Fibroblast of the aortic adventitia (primary cell): ENCODE measurements at places on chromosomes 1 and 21. TPM values are rescaled to one million over a fixed set of nuclear protein-coding genes. Genes with fewer than 3 reads are reported as not detected.
A peak's percentile ranks its signal among the peaks of the same experiment; 100 is the strongest.

DNA sequence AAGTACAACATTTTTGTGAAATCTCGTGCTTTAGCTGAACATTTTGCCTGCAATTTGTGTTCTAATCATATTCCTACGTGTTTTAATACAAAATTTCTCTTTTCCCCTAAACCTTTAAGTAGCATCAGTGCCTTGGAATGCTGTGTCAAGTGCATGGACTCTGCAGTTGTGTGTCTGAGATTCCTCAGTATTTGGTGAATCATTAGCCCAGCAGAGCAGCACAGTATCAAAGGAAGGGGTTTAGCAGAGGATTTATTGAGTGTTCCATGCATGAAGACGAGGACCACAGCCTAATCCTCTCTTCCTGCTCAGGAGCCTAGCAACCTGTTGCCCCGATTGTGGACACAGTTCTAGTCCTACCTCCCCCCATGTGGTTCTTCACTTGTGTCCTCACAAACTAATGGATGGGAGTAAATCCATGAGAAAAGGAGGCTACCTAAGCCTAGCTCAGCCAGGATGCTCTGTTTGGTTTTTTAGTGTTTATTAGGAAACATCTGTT lies 29.3 kb upstream of the PCP4 start:
- no peak for DNase-seq

DNA sequence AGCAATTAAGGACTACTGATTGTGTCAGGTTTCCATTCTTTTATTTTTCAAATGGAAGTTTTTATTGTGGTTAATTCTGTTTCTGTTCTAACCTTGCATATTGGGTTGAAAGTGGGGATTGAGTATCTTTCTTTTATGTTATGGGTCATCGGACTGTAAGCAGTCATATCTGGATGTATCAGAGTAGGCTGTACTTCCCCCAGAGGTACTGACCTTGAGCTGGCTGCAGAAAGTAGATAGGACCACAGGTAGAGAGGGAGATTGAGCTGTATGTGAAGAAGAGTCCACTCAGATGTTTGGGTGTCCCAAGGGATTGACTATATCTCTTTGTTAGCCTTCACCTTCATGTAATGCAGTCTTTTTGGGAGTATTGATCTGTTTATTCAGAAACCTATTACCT lies 20.5 kb upstream of the ALG14 start:
- no peak for DNase-seq

DNA sequence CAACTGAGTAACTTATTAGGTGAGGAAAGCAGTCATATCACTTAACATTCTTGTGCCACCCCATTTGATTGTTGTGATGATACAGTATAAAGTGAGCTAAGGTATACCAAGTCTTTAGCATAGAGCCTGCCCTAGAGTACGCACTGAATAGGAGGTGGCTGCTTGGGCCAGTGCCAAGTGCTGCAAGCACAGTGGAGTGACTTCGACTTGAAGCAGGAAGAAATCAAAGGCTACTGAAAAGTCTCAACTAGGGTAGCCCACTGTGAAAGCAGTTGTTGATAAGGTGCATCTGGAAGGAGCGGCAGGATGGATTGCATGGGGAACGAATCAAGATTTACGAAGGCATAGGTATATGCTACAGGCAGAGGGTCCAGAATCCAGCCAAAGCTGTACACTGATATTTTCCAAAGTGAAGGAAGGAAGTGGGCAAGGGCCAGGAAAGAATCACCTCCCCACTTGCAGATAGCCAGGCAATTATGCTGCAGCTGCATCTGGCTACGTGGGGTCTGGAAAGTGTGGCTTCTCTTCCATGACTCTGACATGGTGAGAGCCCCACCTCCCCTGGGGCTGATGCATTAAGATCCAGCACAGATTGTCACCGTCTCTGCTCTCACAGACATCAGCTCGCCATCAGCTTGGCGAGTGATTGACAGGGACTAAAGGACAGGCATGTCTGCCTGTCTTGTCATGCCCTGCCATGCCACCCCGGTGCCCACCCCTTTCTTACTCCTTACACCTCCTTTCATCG lies 287.0 kb upstream of the PLXNA2 start:
- DNase-seq, result no peak

GRCh38 chr1:67009792-67010191 lies 44.2 kb downstream of the SLC35D1 start:
- no peak for DNase-seq

DNA sequence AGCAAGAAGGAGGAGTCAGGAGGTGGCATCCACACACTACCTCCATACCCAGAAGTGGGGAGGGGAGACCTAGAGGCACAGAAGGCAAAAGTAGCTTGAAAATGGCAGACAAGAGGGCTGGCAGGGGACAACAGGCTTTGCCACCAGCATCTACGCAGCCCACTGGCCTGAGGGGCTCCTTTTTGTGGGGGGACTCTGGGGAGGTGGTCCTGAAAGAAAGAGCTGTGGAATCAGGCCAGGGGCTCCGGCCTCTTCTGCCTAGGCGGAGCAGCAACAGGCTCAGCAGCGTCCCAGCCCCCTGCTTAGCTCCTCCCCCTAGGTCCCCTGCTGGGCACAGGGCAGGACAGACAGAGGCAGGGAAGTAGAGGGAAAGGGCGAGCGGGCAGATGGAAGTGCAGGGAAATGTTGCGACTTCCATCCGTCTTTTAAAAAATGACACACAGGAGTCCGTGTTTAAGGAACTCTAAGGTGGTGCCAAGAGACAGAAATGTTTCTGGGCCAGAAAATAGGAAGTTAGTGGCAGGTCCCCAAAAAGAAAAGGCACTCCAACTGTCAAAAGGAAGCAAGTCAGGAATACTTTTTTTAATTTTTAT lies 10.0 kb upstream of the LEFTY2 start:
- no peak for DNase-seq

- DNase-seq, result no peak
Observed at GRCh38 chr1:203364094-203364801, 13.3 kb upstream of the FMOD start.

DNA sequence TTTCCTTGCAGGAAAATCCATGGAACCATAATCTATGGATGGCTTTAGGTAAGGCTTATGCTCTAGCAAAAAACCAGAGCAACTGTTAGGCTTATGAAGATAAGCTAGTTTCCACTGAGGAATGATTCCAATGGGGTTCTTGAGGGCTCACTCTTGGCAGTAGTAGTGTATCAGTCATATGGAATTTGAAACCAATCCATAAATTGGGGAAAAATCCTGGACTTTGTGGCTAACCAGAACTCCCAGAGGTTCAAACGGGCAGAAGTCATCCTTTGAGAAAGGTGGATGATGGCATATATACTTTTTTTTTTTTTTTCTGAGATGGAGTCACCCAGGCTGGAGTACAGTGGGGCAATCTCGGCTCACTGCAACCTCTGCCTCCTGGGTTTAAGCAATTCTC lies 54.2 kb upstream of the ATF3 start:
- DNase-seq, result peak; percentile 31

GRCh38 chr1:50272912-50273311 lies 150.3 kb downstream of the DMRTA2 start:
- no peak for DNase-seq

DNA sequence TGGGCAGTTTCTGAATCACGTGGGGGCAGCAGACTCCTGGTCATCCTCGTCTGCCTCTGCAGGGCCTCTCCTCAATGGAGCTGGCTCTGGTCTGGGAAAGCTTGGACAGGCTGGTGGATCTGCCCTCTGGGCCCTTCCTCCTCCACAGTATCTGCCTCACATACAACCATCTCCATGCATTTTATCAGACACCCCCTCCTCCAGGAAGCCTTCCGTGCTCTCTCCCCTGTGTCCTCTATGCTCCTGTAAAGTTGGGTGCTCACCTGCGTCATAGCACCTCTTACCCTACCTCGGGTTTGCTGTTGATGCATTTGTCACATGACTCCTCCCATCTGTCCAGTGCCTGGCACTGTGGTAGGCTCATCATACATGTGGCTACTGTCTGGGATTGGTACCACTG lies 95.7 kb upstream of the TMEM51 start:
- DNase-seq, result no peak

GRCh38 chr1:165629848-165630628 lies 996 bp upstream of the MGST3 start:
- DNase-seq, result no peak

- no peak for DNase-seq
Observed at GRCh38 chr1:226126824-226127569, 59.5 kb downstream of the ACBD3 start.

- DNase-seq, result no peak
Observed at GRCh38 chr1:113732802-113733201, 26.5 kb downstream of the PHTF1 start.

DNA sequence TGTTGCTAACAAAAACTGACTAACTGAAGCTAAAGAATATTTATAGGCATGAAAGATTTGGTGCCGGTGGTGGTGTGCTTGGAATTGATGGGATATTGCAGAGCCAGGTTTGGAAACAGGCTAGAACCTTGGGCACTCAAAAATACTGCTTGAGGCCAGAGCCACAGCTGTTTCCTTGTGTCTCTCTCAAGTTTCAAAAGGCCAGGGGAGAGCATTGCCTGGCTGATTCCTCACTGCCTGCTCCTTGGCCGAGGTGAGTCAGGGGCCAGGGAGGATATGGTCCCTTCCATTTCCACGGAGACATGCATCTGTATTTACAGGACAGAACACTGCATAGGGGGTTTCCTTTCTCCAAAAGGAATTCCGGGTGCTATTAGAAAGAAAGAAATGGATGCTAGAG lies 36.1 kb upstream of the IVNS1ABP start:
- DNase-seq, result no peak

DNA sequence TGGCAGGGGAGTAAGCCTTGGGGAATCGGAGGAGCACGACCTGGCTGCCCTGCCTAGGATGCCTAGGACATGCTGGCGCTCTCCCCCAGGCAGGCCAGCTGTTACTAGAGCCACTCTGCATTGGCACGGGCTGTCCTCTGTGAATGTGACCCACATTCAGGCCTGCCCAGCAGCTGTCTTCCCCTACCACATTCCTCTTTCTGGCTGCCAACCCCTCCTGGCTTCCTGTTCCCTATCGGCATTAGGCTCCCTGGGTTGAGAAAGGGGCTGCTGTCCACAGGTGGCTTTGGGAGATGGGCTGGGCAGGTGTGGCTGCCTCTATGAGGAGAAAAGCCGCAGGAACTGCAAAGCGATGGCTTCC lies 2.3 kb upstream of the NFASC start:
- no peak for DNase-seq

- peak; percentile 100 for DNase-seq
Observed at GRCh38 chr1:32400876-32401631, 6.8 kb upstream of the BSDC1 start.

GRCh38 chr1:107670397-107671040 lies 294.5 kb downstream of the VAV3 start:
- no peak for DNase-seq

DNA sequence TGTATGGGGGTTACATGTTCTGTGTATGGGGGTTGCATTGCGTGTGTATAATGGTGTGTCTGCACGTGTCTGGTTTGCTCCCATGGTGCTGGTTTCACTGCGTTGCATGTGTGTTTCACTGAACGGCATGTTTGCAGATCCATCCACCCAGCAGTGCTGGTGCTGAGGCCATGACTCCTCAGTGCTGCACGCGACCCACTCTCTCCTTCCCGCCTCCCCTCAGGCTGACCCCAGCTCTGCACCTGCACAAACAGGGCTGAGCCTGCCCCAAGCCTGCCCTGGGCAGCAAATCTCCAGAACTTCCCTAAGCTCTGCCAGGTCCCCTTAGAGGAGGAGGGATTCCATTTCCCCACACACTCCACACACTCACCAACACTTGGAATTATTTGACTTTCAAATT lies 18.7 kb downstream of the ACTRT2 start:
- DNase-seq, result no peak

DNA sequence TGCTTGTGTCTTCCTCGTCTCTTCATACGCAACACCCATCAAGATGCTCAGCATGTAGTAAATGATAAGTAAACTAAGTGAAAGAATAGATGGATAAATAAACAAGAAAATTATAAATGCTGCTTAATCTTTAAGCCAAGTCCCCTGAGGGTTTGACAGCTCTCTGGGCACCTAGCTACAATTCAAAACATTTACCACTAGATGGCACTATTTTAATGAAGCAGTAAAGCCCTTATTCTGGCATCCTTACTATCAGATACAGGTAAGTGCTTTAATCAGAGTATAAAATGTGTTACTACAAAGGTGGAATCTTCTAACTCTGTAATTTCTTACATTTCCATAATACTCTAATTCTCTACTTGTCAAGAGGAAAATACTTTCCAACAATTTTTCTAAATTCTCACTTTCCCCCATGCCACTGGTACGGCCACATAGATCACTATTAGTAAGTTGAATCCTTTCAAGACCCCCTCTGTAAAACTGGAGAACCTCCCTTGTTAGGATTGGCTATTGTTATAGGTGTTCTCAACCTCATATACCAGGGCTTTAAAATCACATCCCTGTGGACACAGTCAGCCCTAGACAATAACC lies 137.8 kb downstream of the BARHL2 start:
- DNase-seq, result peak; percentile 50

DNA sequence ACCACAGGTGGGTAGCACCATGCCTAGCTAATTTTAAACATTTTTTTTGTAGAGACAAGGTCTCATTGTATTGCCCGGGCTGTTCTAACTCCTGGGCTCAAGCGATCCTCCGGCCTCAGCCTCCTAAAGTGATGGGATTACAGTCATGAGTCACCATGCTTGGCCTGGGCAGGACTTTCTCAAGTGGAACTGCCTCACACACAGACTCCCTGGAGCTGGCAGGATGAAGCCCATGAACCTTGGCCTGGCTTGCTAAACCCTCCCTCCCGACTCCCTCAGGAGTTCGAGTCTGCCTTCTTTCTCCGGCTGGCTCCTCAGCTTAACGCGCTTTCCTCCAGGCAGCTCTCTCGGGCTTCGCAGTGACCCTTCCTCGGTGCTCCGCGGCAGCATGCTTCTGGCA lies 7.7 kb upstream of the ECE1 start:
- DNase-seq, result peak; percentile 69

Gene ARMH1
- total RNA-seq, result 0.41 and 1.7 TPM in 2 replicates

Gene MIXL1
- not detected in 2 replicates for total RNA-seq

Gene LCE1F
- total RNA-seq, result not detected in 2 replicates

Gene MFSD2A
- 0.49 and 2.3 TPM in 2 replicates for total RNA-seq

Gene MYBPH
- total RNA-seq, result 0.08 TPM in 1 of 2 replicates, not detected in the other

Gene BROX
- total RNA-seq, result 67.5 and 101 TPM in 2 replicates

Gene LCE1A
- not detected in 2 replicates for total RNA-seq
